ENCODE measurements at places on chromosomes 11 and 22. TPM values are rescaled to one million over a fixed set of nuclear protein-coding genes. Genes with fewer than 3 reads are reported as not detected.

ACCS gene
- 3.4 TPM for total RNA-seq

GAL3ST3 gene
- total RNA-seq, result not detected

INPP5J gene
- total RNA-seq, result 1.1 TPM

CDPF1 gene
- total RNA-seq, result 3.0 TPM

C11orf87 gene
- total RNA-seq, result not detected

APLNR gene
- total RNA-seq, result 1.7 TPM

ENDOD1 gene
- 36.9 TPM for total RNA-seq

PARVA gene
- total RNA-seq, result 66.9 TPM

MS4A12 gene
- total RNA-seq, result not detected

UVRAG gene
- 8.1 TPM for total RNA-seq

PPP1CA gene
- 202 TPM for total RNA-seq

OR10A2 gene
- not detected for total RNA-seq

KCNJ5 gene
- not detected for total RNA-seq

MB gene
- not detected for total RNA-seq

FAM227A gene
- total RNA-seq, result 1.0 TPM

KRTAP5-10 gene
- not detected for total RNA-seq

BDNF gene
- total RNA-seq, result 0.92 TPM

RBMXL2 gene
- not detected for total RNA-seq

- DNase-seq, result no peak
These were observed 3.8 kb downstream of the YAP1 start for GRCh38 chr11:102114032-102114431.

- peak; percentile 40 for DNase-seq
These were observed 741 bp upstream of the TMEM179B start for GRCh38 chr11:62786318-62787004.

DNA sequence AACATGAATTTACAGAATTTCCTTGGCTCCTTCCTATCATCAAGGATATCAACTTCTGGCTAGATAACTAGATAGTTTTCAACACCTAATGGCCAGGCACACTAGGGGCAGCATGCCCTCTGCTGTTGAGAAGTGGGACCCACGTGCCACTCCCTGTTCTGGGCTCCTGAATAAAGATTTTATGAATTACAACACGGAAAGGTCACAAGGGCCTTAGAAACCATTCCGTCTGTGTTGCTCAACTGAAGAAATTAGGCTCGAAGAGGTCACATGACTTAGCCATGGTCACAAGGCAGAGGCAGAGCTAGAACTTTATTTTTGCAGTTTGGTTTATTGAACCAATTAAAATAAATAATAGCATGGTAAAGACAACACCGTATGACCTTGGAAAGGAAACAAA lies 36.0 kb downstream of the PRCP start:
- no peak for DNase-seq

- no peak for DNase-seq
These were observed 277.3 kb upstream of the FAT3 start for GRCh38 chr11:91947215-91947820.

DNA sequence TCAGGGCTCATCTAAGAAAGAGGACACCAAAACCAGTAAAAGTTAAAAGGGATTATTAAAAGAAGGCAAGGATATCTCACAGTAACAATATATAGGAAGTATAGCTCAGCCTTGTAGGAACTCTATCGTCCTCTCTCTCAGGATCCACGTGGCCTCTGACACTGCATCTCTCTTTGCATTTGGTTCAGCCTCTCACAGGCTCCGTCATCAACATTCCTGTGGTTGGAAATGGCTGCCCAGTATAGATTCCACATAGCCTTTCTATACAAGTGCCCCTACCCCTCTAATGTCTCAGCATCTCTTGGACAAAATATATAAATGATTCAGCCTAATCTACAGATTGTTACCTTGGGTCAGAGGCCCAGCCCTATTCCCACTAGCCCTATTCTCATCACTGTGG lies 101.3 kb upstream of the DBX1 start:
- no peak for DNase-seq

- no peak for DNase-seq
These were observed 8.8 kb upstream of the CUL5 start for GRCh38 chr11:107999759-108000455.

DNA sequence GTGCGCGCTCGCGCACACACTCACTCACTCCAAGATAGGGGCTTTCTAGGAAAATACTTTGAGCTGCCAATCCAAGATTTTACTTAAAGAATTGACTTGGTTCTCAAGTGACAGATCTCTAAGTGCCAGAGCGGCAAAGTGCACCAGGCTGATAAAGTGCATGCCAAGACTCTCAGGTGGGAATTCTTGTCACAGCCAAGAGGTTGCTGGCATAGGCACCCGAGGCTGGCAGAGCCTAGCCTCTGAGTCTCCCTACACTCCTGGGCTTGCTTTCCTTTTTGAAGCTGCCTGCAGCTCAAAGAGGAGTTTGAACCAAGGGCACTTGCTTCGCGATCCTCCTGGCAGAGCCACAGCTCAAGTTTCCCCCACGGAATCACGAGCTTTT lies 2.5 kb upstream of the ADM start:
- no peak for DNase-seq

GRCh38 chr11:45345491-45345890 lies 59.4 kb upstream of the SYT13 start:
- no peak for DNase-seq

GRCh38 chr11:112288021-112288420 lies 27.4 kb upstream of the PLET1 start:
- DNase-seq, result no peak

- no peak for DNase-seq
These were observed 14.4 kb upstream of the CDC42EP1 start for GRCh38 chr22:37545703-37546436.

DNA sequence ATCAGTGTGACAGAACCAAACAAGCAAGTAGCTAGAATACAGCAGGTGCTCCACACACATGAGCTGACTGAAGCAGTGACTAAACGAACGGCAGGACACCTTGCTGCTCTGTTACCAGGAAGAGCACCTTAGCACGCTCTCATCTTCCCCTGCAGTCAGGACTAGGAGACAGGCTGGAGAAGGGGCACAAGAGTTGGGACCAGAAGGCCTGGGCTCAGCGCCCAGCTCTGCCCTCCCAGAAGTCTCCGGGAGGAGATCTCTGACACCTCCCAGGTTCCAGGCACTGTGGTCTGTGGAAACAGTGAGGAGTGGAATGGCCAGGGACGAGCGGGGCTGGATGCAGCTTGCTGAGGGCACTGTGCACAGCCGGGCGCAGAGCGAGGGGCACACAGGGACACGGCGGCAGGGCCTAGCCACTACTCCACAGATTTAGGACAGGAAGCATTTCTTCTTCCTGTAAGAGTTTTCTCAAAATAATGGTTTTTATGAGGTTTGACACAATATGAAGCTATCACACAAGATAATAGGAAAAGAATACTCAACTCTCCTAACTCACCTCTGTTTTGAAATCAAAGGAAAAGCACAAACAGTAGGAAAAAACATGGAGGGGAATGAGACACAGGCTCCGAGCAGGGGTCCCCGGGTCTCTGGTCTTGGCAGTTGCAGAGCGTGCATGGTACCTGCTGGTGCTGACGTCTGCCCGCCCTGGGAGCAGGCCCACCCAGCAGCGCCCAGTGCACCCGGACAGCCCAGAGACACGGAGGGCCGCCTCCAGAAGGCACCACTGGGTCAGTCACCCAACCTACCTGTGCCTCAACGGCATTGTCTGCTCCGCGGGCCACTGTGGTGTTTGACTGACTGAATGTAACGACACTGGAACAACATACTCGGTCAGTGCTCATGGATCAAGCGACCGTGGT lies 67.6 kb downstream of the NCAPD3 start:
- DNase-seq, result no peak

DNA sequence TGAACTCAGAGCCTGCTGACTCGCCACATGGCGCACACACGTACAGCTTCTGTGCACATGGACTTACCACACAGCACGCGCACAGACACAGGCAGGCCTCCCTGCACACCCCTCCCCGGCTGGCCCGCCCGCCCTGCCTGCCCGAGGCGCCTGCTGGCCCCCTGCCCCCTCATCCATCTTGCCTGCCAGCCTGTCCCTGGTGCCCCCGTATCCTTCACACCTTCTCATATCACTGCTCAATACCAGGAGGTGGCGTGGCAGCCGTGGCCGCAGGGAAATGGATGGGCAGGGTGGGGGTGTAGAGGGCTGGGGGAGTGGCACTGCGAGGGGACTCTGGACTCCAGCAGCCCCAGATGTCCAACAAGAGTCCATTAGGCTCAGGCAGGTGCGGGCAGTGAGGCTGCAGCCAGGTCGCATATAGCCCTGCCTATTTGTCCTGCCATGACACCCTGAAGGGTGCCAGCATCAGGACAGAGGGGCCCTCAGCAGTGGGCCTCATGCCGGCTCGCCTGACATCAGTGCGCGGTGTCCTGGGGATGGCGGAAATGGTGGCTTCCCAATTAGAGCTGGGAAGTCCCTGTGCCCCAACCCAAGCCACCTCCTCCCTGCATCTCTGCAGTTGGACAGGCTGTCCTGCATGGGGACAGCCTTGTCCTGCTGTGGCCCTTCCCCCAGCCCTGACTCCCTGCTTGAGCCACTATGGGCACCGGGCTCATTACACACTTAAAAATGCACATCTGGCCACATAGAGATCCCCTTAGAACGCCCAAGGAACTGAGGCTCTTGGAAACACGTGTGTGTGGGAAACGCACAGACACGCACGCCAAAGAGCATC lies 2.0 kb upstream of the TBX10 start:
- DNase-seq, result no peak

- DNase-seq, result no peak
These were observed 626 bp downstream of the FLRT1 start for GRCh38 chr11:64036087-64037026.

- DNase-seq, result no peak
These were observed 28.5 kb downstream of the LRRC74B start for GRCh38 chr22:21074102-21074715.

DNA sequence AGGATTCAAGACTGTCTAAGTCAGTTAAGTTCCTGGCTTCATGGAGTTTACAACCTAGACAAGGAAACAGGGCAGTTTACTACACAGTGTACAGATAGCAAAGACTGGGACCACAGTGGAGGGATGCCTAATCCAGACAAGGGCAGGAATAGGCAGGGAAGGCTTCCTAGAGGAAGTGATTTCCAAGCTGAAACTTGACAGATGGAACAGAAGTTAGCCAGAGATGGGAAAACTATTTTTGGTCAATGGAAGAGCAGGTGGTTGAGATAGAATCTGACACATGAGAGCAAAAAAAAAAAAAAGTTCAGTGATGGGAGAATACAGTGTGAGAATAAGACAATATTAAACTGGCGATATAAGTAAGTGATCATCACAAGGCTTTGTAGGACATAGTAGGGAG lies 1.3 kb downstream of the COA4 start:
- DNase-seq, result no peak

DNA sequence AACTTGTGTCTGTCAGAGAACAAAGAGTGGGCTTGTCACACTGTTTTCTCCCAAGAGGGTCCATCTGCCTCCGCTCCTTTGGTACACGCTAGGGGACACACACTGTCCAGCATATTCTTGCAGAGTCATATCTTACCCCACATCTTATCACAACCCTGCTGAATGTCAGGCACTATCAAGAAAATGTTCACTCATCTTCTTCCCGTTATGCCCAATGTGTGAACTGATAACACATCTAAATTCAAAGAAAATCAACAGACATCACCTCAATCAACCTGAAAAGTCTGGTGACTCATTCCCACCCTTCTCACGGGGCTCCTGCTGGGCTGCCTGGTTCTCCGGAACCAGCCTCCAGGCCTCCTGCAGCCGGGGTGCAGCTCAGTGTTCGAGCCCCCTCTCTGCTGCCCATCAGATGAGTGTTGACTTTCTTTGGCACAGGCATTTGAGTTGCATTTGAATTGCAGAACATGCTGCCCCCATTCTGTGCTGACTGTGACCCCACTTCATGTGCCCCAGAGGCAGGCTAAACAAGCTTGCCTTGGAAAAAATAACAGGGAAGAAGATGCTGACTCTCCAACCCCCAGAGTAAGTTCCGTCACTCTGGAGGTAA lies 19.4 kb downstream of the GRAP2 start:
- no peak for DNase-seq

GRCh38 chr11:104823657-104824056 lies 74.6 kb downstream of the CASP12 start:
- DNase-seq, result no peak

- no peak for DNase-seq
These were observed 186.4 kb upstream of the PITPNB start for GRCh38 chr22:28105413-28105812.

DNA sequence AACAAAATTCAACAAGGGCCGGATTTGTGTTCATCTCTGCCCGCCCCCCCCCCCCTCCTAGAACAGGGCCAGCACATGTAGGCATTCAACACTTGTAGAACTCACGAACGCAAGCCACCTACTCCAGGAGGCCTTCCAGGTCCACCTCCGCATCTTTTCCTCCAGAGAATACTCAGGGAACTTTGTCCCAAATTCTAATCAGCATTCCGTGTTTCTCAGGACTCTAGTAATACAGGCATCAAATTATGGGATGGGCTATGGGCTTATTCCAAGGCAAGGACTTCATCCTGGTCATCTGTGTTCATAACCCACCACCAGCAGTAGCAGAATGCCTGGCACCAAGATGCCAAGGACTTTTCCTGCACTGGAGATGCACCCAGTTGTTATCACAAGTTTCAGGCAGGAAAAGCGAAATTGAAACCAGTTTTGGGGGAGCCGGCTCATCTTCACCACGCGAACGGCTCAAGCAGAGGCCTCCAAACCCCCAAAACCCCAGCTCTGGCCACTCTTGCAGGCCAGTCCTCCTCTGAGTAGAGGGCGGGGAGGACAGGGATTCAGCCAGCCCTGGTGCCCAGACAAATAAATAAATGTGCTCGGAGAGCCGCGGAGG lies 462 bp downstream of the UBE2L6 start:
- DNase-seq, result no peak

DNA sequence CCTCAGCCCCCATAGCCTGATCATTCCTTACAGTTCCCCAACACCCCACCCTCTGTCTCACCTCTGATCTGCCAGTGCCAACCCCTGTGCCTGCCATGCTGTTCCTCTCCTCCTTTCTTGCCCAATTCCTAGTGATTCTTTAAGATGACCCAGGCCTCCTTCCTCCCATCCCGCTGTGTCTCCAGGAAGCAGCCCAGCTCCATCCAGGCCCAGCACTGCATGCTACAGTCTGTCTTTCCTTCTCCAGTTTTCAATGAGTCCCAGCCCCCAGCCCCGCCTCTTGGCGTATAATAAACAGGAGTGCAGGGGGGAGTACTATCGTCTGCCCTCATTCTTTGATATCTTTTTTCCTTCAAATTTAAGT lies 12.3 kb downstream of the LTBP3 start:
- DNase-seq, result no peak

DNA sequence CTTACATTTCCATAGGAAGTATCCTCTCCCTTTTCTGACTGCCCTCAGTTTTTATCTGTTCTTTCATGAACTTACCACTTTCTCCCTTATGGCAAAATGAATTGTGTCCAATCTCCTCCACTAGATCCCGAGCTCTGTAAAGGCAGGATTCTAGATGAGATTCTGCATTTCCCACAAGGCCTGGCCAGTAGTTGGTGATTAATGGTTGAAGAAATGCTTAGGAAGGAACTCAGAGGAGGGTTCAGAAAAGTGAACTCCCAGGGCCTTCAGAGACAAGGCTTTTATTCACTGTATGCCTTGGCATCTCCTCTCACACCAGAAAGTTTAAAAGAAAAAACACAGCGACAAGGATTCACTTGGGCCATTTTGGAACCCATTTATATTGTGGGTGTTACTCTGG lies 66.2 kb downstream of the CCDC81 start:
- no peak for DNase-seq

- no peak for DNase-seq
These were observed 20.3 kb downstream of the CLDN5 start for GRCh38 chr22:19503869-19504268.

All from esophagus squamous epithelium (tissue), 5 donors.